Omental fat pad (tissue), 4 donors: ENCODE measurements at places on chromosomes 7 and 10. TPM values are rescaled to one million over a fixed set of nuclear protein-coding genes. Genes with fewer than 3 reads are reported as not detected.

GRCh38 chr10:9786101-9786500 lies 1231.6 kb upstream of the CELF2 start:
- no peak for DNase-seq

STAG3 gene
- total RNA-seq, result 0.95 TPM

DNA sequence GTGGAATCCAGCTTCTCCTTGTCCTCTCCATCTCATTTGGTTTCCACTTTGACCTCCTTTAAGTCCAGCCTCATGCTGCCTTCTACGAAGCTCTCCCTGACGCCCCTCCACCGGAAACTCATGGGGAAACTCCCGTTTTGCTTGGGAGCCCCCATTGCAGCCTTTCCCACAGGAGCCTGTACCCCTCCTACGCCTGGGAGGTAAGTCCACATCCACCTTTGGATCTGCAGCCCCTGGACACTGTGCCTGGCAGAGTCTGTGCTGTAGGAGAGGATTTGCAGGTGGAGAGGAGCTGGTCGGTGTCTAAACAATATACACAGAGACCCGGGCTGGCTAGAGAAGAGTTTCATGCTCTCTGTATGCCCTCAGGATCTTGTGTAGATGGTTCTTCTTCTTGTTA lies 296.1 kb downstream of the GLRX3 start:
- DNase-seq, result no peak

GRCh38 chr7:24826662-24827020 lies 69.4 kb upstream of the GSDME start:
- no peak for DNase-seq

DNA sequence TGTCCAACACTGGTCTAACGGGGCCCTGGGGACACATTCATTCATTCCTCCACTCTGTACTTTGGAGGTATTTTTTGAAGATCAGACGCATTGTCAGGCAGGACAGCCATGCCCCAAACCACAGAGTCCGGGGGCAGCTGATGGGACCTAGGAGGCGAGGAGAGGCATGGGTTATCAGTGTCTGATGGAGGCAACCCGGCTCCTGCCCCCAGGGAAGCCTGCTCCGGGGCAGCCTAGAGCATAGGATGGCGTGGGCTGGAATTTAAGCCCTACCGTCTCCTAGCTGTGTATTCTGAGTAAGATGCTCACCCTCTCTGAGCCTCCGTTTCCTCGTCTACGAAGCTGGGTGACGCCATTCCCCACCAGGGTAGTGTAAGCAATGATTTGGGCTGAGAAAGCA lies 55.4 kb upstream of the ELN start:
- DNase-seq, result no peak

DNA sequence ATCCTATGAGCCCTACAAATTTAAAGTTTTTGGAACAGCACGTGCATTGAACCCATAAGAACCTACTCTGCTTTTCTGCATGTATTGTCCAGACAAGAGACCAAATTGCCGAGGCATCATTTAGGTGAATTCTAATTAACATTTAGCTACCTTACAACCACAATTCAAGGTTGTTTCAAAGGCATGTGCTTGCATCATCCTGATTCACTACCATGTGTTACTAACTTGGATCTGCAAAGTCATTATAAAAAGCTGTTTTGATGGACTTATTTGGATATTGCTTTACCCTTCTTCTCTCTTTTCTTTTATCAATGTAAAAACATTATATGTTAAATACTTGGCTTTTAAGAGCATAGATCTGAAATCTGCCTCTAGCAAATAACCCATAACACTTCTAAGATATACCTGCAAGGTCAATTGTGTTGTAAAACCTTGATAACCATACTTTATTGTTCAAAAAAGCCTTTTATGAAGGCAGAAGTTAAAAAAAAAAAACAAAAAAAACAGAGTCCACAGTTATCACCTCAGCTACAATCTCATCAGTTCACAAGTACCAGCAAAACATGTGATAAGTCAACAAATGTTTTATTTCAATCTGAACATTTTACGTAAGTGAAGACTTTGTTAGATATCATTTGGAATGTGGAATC lies 51.9 kb downstream of the CFTR start:
- no peak for DNase-seq

- no peak for DNase-seq
These were observed 287.6 kb downstream of the ADARB2 start for GRCh38 chr10:1449572-1450205.

SYT15B gene
- 0.84 TPM for total RNA-seq
